ENCODE measurements at places on chromosomes 3 and 15.
A peak's percentile ranks its signal among the peaks of the same experiment; 100 is the strongest.

- peak; percentile 52 for DNase-seq
Measured at GRCh38 chr15:38414357-38414756, 39.6 kb upstream of the FAM98B start.

DNA sequence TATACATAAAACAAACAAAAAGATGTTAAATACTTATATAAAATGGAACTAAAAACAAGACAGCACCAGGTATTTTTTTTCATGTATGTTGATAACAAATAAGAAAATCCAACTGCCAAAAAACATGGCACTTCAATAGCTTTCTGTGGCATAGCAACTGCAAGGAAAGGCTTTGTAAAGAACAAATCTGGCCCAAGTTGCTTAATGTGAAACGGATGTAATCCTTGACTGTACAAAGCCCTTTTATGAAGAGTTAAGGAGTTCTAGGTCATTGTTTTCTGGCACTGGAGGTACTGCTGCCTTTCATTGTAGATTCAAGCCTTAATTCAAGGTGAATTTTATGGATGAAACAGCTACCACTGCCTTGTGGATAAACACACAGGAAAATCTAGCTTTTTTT lies 68.8 kb upstream of the SLC12A8 start:
- no peak for DNase-seq

DNA sequence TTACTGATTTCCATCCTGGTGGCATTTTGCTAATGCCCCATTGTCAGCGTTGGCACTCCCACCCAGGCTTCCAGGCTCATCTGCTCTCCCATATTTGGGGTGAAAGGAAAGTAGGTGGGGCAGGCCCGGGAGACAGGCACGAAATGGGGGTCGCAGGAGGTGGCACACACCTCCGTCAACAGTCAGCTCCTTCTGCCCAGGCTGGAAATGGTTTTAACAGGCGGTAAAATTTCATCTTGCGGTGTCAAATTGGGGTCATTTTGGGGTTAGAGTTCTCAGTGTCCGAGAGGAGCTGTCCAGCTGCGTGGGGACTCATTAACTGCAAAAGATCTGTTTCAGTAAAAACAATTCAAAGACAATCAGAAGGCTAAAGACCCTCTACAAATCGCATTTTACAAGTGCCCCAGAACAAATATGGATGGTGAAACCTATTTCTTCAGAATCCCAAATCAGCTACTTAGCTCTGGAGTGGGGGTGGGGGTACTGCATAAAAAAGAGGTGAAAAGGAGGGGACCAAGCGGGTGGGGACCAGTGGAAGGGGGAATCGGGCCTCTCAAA lies 4.2 kb upstream of the MEIS2 start:
- DNase-seq: no peak

- no peak for DNase-seq
Measured at GRCh38 chr3:75101329-75102147, 487.1 kb upstream of the CNTN3 start.

GRCh38 chr15:58536414-58536813 lies 104.6 kb downstream of the LIPC start:
- no peak for DNase-seq

GRCh38 chr3:121654493-121655385 lies 6.0 kb downstream of the HCLS1 start:
- no peak for DNase-seq

- no peak for DNase-seq
Measured at GRCh38 chr15:25947323-25948314, 84.5 kb upstream of the ATP10A start.

DNA sequence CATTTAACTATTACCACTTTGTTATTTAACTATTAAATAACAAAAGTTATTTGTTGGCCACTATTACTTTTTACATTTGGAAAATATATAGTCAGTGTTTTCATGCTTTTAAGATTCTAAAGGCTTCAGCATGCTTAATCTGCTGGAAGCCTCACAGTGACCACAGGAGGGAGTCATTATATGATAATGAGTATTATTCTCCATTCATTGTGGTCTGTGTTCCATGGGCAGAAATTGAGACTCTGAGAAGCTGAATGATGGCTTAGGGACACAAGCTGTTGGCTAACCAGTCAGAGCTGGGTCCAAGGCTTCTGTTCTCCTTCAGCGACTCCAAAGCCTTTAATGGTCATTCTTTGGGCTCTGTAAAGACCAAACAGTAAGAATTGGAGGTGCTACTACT lies 64.7 kb downstream of the BFSP2 start:
- DNase-seq: no peak

- no peak for DNase-seq
Measured at GRCh38 chr3:111733154-111733553, 125.9 kb upstream of the PHLDB2 start.

DNA sequence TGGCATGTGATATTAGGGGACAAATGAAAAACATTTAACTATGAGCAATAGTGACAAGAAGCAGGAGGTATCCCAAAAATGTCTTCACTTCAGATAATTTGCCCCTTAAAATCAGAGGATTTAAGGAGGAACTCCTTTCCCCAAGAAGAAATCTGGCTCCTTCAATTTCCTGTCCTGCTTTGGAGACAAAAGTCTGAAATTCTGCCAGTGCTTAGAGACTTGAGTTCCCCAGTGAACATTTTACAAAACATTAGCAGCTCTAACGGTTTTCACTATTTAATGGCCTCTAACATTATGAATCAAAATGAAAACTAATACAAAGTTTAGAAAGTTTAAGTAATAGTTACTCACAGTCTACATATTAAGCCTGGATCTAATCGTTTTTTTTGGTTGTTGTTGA lies 40.3 kb upstream of the ZNF385D start:
- DNase-seq: no peak

DNA sequence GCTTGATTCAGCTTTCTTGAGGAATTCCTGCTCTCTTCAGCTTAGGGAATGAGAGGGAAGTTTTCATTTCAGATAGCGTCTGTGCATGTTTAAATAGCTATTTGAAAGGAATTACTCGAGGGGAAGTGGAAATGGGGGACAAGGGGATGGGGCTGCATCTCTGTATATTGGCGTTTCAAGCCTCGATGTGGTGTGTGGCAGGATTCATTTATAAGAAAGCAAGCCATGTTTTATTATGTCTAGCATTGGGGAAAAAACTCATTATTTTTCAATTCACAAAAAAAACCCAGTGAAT lies 1.0 kb downstream of the ATP2C1 start:
- DNase-seq: no peak

DNA sequence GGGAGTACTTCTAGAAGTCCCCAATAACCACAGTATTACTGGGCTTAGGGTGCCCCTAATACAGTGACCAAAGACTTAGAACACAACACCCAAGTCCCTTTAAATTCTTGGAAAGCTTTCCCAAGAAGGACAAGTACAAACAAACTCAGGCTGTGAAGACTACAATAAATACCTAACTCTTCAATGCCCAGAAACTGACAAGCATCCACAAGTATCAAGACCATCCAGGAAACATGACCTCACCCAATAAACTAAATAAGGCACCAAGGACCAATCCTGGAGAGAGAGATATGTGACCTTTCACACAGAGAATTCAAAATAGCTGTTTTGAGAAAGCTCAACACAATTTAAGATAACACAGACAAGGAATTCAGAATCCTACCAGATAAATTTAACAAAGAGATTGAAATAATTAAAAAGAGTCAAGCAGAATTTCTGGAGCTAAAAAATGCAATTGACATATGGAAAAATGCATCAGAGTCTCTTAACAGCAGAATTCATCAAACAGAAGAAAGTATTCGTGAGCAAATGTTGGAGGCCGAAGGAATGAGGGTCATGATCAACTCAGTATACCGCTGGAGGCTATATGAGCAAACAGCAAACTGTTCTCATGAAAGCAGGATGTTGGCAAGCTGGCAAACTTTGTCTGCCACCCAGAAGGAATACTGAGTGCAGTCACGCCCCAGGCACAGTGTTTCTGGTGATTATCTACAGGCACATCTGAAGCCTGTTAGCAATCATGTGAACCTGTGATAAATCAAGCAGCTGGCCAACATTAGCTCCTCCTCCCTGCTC lies 87.0 kb upstream of the NECTIN3 start:
- DNase-seq: no peak

DNA sequence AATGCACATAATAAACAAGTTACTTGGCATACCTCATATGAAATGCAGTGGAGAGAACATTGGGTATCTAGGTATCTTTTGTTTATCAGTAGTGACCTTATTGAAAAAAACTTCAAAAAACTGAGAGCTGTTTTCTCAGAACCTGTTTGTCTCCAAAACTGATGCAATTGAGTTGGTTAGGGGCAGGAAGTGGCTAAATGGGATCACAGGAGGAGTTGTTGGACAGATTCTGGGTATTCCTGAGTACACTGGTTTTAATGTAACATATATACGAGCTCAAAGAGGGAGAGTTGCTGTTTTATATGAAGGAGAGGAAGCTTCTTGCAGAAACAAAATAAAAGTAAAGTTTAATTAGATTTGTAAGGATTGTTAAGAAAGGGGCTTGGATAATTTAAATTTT lies 159.5 kb downstream of the C3orf70 start:
- no peak for DNase-seq

DNA sequence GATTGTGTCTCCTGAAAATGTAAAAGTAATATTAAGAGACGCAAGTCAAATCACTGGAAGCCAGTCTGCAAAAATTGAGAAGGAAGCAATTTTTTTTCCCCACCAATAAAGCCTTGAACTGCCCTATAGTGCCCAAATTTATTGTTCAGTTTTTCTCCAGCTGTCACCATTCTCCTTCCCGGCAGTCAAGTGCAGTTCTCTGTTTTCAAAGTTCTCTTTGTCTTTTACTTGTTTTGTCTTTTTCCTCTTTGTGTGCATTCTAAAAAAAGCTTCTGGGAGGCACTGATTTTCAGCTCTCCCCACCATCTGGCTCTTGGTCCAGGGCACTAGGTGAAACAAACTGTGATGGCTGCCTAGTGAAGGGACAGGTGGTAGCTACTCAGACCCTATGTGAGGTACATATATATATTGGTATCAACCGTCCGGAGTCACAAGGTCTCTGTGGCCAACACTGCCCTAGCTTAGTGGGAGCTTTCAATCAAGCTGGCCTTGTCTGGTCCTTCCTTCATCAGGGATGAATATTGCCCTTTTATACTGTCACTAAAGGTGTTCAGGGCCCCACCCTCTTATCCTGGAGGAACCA lies 6.1 kb upstream of the CLRN1 start:
- DNase-seq: no peak

- DNase-seq: no peak
Measured at GRCh38 chr15:100043068-100043641, 298.6 kb downstream of the ADAMTS17 start.

- DNase-seq: no peak
Measured at GRCh38 chr15:39127151-39127790, 453.6 kb upstream of the THBS1 start.

GRCh38 chr3:8724108-8724752 lies 9.4 kb upstream of the CAV3 start:
- DNase-seq: no peak

Measured in hypothalamus (tissue), 51 donors.